ENCODE measurements at places on chromosomes 2 and 18.

- DNase-seq, result no peak
Measured at GRCh38 chr2:195359043-195359735, 297.8 kb upstream of the SLC39A10 start.

GRCh38 chr2:20052229-20052851 lies 912 bp upstream of the LAPTM4A start:
- DNase-seq, result no peak

DNA sequence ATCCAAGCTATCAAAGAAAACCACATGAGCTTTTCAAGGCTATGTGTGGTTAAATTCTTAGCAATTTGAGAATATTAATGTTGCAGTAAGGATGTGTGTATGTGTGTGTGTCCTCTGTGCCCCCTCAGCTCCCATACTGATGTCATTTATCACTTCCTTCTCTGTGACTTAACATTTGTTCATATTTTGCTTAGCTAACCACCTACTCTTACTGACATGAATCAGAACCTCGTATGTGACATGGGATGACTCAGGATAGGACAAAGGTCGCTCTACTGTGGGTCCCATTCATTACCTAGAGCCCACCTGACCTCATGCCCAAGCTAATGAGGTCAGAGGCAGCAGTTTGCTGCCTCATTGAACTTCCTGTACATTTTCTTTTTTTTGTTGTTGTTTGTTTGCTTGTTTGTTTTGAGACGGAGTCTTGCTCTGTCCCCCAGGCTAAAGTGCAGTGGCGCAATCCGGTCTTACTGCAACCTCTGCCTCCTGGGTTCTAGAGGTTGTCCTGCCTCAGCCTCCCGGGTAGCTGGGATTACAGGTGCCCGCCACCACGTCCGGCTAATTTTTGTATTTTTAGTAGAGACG lies 36.3 kb downstream of the MOGAT1 start:
- no peak for DNase-seq

GRCh38 chr2:241970716-241971115 lies 101.2 kb downstream of the RTP5 start:
- DNase-seq, result no peak

DNA sequence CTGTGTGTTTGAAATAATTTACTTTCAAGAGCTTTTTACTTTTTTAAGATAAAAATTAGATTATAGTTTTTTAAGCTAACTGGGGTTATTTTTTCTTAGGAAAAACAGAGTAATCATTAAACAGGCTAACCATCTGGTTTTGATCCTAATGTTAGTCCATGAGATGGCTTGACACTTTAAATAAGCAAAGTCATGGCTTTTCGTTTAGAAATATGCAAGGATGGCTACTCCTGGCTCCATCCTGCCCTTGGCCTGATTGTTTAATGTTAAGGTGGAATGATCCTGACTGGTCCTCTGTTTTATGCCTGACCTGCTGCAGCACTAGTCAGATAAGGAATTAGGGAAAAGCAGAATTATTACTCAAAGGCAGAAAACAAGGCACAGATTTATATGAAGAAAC lies 39.7 kb upstream of the PNPT1 start:
- no peak for DNase-seq

- no peak for DNase-seq
Measured at GRCh38 chr2:109446278-109447131, 167.3 kb downstream of the SEPTIN10 start.

DNA sequence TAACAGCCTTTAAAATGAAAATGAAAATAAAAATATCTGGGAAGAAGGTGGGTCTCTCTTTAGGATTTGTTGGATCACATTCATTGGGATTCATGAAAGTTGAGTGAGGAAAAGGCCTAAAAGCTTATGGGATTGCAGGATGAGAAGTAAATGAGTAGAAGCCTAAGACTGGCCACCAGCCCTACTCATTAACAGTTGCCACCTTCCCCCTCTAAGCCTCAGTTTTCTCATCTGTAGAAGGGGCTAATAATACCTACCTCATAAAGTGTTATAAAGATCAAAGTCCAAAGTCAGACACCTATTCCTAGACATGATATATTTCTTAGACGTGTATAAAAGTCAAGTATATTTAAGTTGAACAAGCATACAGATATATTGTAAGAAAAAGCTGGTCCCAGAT lies 23.8 kb downstream of the RDH14 start:
- no peak for DNase-seq

GRCh38 chr2:240822280-240822847 lies 2.3 kb upstream of the KIF1A start:
- no peak for DNase-seq

GRCh38 chr18:67467188-67467587 lies 49.3 kb downstream of the DSEL start:
- no peak for DNase-seq

DNA sequence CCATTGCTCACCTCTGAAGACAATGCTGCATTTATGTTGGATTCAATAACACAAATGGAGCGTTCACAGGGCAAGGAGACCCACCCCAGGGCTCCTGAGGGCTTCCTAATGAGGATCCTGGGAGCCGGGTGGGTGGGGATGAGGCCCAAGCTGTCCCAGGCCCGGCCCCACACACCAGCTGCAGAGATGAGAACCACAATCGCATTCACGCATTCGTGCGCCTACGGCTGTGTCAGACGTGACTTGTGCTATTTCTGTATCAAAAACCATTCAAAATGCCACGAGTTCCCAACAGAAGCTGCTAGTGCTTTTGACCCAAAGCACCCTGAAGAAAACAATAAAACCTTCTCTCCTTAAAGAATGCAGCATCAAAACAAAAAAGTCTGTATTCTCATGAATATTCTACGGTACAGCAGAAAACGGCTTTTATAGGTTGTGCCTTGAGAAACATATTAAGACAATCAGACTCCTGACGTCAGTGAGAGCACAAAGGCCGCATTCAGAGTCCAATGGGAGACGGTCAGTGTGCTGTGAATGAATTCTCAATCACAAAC lies 205.4 kb downstream of the HDAC4 start:
- no peak for DNase-seq

- DNase-seq, result no peak
Measured at GRCh38 chr18:2891526-2892431, 45.0 kb downstream of the EMILIN2 start.

GRCh38 chr2:165874445-165875039 lies 79.0 kb downstream of the TTC21B start:
- no peak for DNase-seq

- DNase-seq, result no peak
Measured at GRCh38 chr2:145185696-145186095, 665.8 kb upstream of the ZEB2 start.

DNA sequence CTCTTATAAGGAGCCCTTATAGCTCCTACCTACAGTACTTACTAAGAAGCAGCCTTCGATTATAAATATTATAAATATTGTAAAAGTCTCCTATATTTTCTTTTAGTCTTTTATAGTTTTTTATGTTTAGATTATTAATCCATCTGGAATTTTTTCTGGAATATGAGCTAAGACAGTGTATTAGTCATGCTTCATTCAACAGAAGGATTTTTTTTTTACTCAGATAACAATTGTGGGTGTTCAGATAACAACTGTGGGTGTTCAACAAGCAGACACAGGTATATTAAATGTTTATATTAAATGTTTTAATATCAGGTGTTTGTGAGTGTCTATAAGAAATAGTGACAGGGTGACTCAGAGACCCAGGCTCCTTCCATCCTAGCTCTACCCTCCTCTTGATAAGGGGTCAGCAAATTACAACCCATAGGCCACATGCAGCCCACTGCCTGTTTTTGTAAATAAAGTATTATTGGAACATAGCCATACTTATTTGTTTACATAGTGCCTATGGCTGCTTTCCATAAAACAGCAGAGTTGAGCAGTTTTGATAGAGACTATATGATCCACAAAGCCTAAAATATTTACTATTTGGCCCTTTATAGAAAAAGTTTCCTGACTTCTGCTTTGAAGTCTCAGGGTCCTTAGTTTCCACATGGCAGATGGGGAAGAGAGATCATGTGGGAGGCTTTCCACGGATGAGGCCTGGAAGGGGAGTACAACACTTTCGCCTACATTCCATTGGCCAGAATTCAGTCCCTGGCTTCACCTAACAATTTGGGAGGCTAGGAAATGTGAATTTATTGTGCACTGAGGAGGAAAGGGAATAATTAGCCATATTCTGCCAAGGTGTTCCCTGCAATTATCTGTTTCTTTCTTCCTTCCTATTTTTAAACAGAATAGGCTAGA lies 4.3 kb upstream of the SPATS2L start:
- DNase-seq, result no peak

- peak; percentile 30 for DNase-seq
Measured at GRCh38 chr2:223779877-223780276, 57.5 kb downstream of the AP1S3 start.

All from stimulated activated CD4-positive, alpha-beta T cell treated with anti-CD3 and anti-CD28 coated beads, Interleukin-12 subunit alpha, Interleukin-12 subunit beta, amount 100 ng/mL, for 48 hours (primary cell).